Activated CD8-positive, alpha-beta memory T cell treated with anti-CD3 and anti-CD28 coated beads for 1 hour (primary cell): ENCODE measurements at places on chromosomes 4 and X.

DNA sequence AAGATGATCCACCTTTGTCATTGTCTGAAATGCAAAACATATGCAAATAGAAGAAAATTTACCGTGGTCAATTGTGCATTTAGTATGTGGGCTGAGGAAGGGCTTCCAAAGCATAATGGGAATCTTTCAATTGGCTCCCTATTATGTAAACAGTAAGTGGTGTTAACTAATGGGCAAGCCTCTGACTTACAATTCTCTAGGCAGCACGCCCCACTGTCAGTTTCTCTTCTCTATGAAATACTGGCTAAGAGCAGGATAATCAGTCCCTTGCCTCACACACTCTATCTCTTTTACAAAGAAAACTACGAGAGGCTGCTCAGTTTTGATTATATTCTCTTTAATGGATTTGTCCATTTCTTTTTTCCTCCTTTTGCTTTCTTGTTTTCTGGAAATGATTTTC, 1272.6 kb downstream of the PCDH19 start:
- DNase-seq, result no peak

DNA sequence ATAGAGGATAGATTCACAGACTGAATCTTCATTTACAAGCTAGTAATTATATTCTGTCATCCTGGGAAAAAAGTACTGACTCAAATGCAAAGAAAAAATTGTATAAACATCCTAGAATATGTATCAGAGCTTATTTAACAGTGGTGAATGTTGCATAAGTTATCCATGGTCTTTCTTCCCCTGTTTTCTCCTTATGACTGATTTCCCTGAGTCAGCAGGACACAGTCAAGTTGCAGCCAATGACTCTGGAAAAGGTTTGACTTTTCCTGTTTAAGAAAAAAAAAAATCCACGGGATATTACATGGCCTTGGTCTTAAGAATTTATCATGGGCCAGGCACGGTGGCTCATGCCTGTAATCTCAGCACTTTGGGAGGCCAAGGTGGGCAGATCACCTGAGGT, 36.5 kb downstream of the INPP4B start:
- DNase-seq, result no peak

DNA sequence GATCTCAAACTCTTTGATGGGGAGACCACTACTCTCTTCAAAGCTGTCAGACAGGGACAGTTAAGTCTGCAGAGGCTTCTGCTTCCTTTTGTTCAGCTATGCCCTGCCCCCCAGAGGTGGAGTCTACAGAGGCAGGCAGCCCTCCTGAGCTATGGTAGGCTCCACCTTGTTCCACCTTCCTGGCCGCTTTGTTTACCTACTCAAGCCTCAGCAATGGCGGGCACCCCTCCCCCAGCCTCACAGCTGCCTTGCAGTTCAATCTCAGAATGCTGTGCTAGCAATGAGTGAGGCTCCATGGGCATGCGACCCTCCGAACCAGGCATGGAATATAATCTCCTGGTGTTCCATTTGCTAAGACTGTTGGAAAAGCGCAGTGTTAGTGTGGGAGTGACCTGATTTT, 42.1 kb upstream of the UGT2B10 start:
- no peak for DNase-seq

DNA sequence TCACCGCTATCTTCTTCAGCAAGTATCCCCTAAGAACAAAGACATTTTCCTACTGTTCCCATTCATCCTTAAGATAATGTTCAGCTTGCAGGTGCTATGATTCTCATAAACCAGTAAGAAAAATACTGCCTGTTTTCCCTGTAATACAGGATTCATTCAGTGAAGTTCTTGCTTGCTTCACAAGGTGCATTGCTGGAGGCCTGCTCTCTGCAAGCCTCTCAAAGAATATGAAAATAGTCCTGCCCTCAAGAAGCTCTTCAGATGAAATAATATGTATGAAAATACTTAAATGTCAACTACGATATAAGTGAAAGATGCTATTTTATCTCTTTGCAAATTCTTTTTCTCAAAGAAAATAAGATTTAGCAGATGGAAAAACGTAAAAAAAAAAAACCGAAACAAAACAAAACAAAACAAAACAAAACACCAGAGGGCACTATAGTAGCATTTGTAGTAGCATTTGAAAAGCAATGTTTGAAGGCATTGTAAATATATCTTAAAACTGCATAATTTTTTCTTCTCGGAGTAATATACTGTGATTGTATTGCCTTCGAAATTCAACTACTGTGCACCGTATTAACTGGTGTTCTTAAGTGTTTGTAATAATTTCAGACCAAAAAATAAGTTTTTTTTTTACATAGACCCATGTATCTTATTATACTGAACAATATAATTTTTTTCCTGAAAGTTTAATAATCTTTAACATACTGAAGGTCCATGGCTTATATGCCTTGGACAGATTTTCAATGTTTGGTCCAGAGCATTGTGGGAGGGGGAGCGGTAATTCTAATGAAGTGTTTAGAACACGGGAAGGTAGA, 26.0 kb downstream of the ADH4 start:
- DNase-seq, result no peak
